GOT3 (cell line): ENCODE measurements at places on chromosomes 3 and 15.

GRCh38 chr3:104738271-104738670 is 628.4 kb upstream of the ALCAM start:
- no peak for DNase-seq

DNA sequence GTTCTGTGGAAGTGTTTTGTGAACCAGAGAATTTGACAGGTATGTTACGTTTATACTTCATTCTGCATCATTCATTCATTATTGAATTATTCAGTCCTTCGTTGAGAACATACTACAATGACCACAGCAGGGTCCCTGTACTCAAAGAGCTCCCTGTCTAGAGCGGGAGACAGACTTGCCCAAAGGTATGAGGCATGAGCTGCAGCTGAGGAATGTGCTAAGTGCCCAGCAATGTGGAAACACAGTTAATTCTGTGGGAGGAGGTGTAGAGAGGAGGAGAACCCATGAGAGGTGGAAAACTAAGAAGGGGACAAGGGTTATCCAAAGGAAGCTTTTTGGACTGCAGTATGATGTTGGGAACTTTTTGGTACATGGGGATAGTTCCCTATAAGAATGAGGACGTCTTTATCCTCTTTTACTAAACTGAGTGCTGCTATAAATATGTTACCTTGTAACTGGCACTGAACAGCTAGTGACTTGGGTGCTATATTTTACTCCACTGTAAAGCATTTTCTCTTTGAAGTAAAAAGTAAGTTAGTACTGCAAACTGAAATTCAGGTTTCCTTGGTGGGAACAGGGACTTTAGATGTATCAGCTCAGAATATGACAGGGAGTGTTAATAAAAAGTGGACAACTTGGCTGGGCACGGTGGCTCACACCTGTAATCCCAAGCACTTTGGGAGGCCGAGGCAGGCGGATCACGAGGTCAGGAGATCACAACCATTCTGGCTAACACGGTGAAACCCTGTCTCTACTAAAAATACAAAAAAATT is 5.7 kb downstream of the SMAD3 start:
- DNase-seq: no peak

- no peak for DNase-seq
Measured at GRCh38 chr15:51195459-51195858, 100.8 kb upstream of the TNFAIP8L3 start.

- DNase-seq: no peak
Measured at GRCh38 chr3:128112357-128112968, 11.1 kb downstream of the RUVBL1 start.

DNA sequence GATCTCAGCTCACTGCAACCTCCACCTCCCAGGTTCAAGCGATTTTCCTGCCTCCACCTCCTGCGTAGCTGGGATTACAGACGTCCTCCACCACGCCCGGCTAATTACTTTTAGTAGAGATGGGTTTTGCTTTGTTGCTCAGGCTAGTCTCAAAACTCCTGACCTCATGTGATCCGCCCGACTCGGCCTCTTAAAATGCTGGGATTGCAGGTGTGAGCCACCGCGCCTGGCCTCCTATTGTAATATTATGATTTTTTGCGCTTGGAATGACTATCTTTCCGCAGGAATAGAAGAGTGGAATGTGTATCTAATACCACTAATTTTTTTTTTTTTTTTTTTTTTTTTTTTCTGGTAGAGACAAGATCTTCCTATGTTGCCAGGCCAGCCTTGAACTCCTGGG is 1.8 kb downstream of the ARL8B start:
- no peak for DNase-seq

DNA sequence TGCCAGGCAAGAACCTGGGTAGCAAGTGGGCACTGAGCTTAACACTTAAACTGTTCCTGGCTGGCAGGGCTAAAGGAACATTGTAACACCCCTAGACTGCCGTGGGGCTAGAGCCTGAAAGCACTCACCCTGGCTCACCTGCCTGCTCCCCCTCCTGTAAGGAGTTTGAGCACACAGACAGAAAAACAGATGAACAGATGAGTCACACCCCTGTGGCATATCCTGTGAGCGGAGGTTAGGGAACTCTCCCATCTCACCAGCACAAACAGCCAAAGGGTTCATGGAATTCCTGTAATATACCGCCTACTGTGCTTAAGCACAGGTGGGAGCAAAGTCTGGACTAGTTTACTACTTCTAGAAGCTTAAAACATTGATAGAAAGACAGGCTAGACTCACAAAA is 300.1 kb downstream of the ROBO1 start:
- no peak for DNase-seq

DNA sequence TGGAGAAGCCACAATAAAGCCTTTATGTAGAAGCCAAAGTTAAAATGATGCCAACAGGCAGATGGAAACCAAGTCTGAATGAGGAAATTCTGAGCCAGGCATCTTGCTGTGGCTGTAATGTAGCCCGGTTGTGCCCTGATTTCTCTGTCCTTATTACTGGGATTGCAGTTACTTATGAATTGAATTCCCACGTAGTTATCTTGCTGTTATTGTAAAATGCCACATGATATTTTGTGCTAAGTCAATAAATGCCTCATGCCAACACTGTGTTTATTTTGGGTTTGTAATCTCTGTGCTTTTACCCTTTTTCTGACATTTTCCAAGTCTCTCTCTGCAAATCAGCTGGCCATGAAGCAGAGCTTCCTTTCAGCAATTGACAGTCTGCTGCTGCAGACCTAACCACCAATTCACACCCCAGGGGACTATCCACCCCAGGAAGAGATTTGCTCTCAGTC is 486.1 kb upstream of the GOLIM4 start:
- DNase-seq: no peak

DNA sequence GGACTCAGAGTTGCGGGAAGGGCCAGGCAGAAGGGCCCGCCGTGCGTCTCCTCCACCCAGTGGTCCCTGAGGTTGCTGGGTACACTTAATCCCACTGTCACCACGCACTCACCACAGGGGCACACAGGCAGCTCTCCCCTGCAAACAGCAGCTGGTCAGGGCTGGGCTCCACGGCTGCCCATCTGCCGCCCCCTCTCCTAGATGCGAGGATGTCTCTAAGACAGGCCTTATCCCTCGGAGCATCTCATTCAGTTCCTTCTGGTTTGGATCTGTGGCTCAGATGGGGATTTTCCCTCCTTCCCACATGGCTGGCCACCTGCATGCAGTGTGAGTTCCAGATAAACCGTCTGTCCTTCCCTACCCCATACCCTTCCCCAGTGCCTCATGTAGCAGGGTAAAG is 26.3 kb downstream of the MRPS11 start:
- DNase-seq: no peak

DNA sequence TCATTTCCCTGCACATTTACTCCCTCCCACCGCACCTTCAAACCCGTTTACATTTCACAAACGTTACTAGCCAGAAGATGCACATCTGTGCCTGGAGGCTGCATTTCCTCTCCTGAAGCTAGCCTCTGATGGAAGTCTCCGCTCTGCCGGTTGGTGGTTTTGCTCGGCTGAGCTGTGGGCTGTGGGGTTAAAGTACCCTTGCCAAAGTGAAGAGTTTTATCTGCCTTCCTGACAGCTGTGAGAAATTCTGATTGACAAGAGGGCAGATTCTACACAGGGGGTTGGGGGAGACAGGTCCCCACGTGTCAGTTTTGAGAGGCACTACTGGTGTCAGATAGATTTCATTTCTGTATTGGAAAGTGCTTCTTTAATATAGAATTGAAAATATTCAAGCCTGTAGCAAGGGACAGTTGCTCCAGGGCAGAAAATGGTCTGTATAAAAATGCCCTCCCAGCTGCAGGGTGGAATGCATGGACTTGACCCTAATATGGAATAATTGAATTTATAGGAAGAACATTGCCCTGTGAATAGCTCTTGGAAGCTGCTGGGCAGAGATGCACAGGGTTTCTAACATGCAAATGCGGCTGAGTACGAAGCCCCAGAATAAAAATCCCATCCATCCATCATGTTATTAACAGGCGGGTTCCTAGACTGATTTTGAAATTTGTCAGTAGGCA is 201.1 kb upstream of the RGMA start:
- DNase-seq: no peak
